ENCODE measurements at places on chromosomes 6 and 20.

GRCh38 chr6:43334466-43335095 lies 26.0 kb upstream of the CRIP3 start:
- peak; percentile 25 for DNase-seq

DNA sequence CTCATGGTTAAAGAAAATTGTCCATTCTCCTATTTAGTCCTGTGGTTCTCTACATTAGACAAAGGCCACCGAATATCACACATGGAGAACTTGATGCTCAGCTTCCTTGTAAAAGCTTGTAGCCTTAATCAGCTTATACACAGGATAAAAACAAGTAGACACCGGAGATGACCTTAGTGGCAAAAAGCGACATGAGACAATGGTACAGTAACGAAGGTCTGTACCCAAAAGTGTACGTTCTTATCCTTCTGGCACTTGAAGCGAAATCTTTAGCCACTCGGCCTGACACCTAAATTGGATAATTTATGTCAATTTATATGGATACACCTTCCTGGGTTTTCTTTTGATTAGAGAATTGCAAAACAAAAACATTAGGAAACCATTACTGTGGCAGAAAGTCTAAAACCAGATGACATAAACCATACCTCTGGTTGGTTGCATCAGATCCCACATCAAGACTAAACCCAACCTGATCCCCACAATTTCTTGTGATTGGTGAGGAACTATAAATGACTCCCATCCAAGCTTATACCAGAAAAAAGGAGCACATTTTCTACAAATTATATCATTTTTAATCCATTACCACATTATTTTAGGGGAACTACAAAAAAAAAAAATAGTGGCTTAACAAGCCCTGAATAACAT lies 6.1 kb downstream of the RBM39 start:
- no peak for DNase-seq

DNA sequence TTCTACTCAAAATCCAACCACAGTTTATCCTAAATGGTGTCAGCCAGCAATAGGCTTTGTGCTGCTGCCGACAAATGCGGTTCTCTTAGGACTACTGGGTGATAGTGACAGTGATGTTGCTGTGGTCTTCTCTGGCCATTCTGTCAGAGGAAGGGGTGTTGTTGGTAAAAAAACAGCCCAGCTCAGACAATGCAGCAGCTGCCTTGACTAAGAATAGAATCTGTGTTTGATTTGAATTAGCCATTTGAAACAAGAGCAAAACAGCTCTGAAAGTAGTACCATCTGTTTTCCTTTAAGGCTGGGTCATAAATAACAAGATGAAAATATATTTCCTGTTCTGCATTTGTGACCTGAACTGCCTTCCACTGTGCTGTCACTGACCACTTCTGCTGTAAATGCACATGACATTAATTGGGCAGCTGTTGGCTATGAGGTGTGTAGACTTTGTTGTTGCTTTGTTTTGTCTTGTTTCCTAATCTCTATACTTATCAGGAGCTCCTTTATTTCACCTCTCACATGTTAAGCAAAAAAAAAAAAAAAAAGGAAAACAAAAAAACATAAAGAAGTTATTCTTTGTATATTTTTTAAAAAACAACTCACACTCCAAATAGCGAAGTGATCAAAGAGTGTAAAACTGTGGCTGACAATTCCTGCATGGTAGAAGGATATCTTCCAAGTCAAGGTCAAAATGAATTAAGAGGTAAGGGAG lies 497.8 kb upstream of the ARID1B start:
- DNase-seq, result no peak

DNA sequence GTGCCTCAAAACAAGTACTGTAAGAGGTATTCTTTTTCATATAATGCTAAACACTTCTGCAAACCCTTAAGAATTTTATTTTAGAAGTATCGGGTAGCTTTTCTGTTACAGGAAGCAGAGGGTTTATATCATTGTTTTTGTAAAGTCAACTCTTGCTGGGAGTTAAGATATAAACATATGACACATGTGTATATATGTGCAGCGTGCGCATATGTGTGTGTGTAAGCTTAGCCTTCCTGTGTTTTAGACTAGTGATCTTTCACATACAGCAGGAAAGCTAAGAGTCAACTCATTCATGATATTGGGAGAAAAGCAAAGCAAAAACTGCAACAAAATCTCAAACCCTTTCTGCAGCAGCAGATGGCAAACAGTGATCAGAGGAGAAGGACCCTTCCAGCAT lies 102.4 kb downstream of the ARID1B start:
- no peak for DNase-seq

DNA sequence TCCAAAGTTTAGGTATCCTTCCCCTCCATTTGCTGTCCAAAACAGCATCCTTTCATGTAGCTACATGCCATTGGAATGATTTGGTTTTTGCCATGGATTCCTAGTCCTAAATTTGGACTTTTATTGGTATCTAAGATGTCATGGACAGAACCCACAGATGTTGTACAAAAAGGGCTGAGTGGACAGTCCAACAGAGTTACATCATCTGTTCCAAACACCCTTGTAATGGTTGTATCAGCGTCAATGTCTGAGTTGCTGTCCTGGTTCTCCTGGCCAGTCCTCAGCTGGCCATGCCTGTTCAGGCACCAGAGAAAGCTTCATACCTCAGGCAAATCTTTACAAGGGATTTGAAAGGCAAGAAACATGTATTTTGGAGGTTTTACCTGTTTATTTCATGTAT lies 191.3 kb downstream of the ESR1 start:
- DNase-seq, result no peak

DNA sequence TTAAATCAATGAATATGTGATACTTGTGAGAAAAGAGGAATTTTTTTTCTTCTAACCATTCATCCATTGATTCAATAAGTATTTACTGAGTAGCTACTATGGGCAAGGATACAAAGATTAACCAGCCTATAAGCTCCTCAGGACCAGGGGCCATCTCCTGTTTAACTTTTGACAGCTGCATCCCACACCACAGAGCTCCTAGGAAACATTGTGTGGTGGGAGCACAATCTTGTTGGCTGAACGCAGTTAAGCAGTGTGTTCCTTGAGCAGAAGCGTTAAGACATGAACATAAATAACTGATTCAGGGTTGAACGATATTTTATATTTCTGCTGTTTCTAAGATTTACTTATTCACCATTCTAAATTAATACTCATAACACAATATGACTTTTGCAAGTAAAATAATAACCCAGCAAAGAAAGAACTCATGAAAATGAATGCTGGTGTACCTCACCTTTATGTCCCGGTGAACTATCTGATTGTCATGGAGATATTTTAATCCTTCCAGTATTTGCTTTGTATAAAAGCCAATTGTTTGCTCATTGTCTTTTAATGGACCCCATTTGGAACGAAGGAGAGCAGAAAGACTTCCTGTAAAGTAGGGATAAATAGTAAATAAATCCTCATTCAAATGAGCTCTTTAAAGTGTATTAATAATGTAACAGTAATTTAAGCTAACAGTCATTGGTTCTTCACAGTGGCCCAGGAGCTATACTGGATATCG lies 62.6 kb upstream of the MAP7 start:
- no peak for DNase-seq

DNA sequence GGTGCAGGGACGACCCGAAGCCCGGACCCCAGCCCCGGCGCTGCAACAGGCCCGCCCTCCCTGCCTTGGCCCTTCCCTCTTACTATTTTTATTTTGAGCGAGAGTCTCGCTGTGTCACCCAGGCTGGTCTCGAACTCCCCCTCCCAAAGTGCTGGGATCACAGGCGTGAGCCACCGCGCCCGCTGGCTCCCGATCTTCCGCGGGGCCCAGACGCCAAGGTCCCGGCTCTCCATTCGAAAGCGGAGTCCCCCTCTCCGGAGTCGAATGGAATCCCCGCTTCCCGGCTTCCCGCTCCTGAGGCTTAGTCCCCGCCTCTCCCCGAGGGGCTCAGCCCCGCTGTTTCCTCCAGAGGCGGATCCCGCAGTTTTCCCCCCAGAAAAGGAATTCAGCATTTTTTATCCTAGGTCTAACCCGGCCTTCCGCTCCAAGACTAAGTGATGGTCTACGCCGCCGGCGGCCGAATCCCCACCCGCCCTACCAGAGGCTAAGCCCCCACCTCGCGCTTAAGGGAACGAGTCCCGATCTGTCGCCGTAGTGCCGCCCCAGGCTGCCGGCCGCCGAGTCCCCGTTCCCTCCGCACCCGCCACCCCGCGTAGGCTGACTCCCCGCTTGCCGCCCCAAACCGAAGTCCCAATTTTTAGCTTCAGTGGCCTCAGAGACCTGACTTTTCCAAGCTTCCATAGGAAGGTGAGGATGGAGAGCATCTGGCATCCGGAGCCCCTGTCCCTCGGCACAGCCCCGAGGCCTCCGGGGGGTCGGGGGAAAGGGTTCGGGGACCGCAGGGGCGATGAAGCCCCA lies 11.5 kb upstream of the TMC2 start:
- peak; percentile 44 for DNase-seq

GRCh38 chr6:1066449-1067090 lies 245.3 kb upstream of the FOXQ1 start:
- DNase-seq, result no peak

DNA sequence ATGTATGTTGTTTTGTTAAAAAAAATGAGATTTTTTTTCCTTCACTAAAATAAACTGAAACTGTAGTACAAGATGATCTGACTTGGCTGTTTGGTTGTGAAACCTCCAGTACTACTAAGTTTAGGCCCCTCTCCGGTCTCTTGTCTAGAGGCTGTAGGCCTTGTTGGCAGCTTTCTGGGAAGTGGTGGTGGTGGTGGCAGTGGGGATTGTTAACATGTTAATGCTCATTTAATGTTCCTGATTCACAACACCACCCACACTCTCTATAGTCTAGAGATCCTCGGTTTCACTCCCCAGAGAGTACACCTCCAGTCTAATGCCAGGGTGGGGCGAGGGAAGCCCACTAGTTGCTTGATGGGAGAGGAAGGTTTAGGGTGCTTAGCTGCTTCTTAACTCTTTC lies 24.1 kb downstream of the STK4 start:
- DNase-seq, result no peak

- no peak for DNase-seq
Measured at GRCh38 chr20:60589623-60590022, 631.4 kb downstream of the CDH26 start.

DNA sequence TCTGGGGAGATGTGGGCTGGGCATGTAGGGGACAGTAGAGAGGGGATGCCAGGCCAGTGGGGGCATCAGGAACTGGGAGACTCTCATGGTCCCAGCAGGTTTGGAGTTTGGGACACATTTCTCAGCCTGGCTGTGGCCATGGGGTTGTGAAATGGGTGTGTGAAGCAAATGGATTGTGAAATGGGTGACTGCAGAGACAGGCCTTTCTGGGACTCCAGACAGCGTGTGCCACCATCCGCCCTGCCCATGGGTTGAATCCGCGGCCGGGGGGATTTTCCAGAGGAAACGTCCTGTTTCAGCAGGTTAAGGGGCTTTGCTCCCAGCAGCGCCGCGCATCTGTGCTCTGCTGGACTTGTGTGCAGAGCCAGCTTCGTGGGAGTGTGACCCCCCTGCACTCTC lies 3.7 kb upstream of the PMEPA1 start:
- DNase-seq, result no peak

DNA sequence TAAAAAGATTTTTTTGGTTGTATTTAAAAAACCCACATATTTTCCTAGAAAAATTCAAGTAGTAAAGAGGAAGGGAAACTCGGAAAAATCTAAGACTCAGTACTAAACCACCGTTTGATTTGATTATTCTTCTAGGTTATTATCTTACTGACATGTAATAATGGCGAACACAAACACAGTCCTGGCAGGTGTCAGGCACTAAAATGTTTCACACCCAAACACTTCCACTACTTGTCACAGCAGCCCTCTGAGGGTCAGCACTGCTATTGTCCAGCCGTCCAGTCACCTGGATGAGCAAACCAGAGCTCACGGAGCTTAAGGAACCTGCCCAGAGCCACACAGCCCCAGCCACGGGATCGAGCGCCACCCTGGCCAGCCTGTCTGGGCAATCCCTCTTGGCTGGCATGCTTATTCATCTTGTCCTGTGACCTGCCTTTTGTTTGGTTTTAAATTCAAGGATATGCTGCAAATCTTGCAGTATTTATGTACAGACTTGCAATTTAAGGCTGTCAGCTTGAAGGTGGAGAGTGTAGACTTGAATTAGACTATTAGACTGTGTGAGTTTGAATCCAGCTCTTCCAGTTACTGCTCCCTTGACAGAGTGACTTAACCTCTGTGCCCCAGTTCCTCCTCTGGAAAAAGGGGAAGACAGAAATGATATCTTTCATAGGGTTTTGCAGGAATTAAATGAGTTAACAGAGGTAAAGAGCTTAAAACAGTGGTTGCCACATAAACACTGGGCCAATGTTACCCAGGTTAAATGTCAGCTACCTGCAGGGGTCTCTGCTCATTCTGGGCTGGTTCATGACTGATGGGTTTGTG lies 82.2 kb downstream of the CDYL start:
- DNase-seq, result no peak

GRCh38 chr20:32159766-32160221 lies 47.7 kb downstream of the PLAGL2 start:
- no peak for DNase-seq

DNA sequence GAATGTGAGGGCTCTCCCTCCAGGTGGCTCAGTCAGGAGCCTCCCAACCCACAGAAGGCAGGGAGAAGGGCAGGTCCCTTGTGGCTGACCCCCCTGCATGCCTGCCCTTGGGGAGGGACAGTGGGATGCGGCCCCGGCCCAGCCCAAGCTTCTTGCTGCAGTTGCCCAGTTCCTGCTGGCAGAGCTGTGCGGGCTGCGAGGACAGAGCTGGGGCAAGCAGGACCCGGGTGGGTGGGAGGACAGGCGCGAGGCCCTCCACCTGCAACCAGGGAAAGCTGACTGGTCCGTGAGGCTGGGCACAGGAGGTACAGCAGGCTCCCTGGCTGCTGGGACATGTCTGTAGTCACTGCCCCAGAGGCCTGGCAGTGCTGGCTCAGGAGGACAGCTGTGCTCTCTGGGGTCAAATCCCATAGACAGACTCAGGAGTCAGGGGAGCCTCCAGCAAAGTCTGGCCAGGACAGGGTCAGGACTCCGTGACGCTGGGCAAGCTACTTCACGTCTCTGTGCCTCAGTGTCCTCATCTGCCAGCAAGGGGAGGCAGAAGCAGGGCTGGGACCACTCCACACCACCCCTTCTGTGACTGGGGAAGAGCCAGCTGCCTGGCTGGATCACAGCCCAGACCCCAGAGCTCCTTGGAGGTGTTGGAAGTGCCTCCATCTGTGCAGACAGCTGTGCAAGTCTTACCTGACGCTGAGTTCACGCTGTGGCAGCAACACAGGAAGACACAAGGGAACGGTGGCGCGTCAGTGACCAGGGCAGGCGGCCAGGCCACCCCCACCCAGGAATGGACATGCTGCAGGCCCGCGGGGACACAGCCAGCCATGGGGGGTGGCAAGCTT lies 13.0 kb downstream of the UCKL1 start:
- DNase-seq, result no peak

- no peak for DNase-seq
Measured at GRCh38 chr20:38790200-38791053, 15.1 kb upstream of the PPP1R16B start.

GRCh38 chr6:147941143-147941542 lies 401.5 kb upstream of the SASH1 start:
- DNase-seq, result peak; percentile 47

- DNase-seq, result no peak
Measured at GRCh38 chr6:42269974-42270510, 52.4 kb upstream of the MRPS10 start.

DNA sequence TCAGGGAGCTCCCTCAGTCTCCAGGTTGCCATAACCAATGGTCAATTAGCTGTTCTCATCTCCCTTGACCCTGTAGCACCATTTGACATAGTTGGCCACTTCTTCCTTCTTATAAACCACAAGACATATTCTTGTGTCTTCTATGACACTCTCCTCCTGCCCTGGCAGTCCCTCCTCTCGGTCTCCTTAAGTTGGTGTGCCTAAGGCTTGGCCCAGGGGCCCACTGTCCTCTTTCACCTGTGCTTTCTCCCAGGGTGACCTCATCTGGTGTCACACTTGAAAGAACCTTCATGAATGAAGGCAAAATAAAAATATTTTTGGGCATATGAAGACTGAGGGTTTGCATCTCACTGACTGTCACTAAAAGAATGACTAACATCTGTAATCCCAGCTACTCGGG lies 9.7 kb upstream of the ADGRF5 start:
- DNase-seq, result no peak
